ENCODE measurements at places on chromosomes 4 and X.

DNA sequence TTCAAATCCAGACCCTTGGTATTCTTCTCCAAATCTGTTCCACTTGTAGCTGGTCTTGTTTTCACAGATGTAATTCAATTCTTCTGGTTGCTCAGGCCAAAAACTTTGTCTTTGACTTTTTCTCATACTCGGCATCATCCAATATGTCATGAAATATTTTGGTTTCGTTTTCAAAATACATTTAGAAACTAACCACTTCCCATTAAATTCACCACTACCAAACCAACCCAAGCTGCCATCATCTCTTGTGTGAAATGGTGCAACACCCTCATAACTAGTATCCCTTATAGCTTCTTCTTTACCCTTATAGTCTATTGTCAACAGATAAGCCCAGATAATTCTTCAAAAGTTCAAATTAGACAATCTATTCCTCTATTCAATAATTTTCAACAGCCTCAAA, 192.1 kb downstream of the PRR32 start:
- no peak for DNase-seq

DNA sequence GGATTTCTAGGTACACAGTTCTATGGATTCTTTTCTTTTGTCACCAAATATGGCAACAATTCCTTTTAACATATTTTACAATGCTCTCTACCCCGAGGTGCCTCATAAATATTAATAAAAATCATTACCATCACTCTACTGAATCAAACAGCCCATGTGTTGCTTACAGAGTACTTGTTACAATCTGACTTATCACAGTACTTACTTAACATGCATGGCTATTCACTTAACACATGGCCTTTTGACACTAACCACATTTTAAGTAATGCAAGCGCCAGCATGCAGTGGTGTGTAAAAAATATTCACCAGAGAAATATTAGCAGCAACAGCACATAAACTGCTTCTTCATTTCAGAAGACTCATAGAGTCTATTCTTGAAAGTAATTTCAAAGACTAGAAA, 64.9 kb downstream of the BMP3 start:
- no peak for DNase-seq

GRCh38 chr4:108168160-108168670, 517 bp downstream of the LEF1 start:
- DNase-seq = no peak

- DNase-seq = no peak
Observed at GRCh38 chrX:20743046-20743445, 476.3 kb upstream of the RPS6KA3 start.

DNA sequence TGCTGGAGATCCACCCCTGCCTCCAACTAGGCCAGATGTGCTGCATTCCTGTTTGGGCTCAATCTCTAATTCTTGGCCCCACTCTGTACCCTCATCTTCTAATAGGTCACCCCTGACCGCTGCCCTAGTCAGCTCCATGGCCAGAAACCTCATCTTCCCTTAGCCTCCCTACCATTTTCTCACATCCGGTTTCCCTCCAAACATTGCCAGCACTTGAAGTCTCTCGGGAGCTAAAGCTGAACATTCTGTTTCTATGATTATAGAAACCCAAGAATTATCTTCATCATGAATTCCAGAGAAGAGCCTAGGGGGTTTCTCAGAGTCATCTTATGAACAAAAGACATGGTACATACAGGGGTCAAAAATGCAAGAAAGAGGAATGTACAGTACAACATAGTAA, 179.7 kb downstream of the AMELX start:
- DNase-seq = no peak

DNA sequence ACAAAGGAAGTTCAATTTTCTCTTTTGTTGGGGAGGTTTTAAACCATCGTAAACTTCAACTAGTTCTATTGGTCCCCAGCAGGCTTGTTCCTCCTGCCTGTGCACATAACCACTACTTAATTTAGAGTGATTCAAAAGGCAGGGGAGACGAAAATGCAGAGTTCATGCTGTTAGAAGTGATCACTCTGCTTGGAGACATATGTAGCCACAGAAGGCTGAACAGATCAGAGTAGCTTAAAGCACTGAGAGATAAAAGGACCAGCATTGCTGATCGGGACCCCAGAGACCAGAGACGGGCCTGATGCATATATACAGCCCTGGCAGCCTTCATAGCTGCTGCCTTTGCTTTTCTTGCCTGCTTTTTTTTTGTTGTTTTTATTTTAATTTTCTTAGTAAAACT, 662.0 kb upstream of the CPEB2 start:
- no peak for DNase-seq

- DNase-seq = no peak
Observed at GRCh38 chr4:102429553-102429952, 71.6 kb upstream of the NFKB1 start.

DNA sequence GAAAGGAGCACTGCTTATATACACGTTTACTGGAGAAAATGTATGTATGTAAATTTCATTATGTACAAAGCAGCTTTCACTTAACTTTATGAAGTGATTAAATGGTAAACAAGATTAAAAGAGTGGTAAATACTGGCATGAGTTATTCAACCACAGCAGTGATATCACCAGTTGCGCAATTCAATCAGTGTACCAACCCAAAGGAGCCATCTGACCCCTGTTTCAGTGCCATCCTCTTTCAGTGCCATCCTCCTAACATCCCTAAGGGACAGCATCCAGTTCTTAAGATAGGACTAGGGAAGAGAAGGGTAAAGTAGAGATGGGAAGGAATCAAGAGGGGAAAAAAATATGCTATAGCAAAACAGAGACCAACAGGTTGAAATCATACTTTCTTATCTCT, 16.2 kb downstream of the HPF1 start:
- DNase-seq = no peak

- peak; percentile 15 for DNase-seq
Observed at GRCh38 chr4:144575181-144575580, 70.8 kb upstream of the HHIP start.

- DNase-seq = no peak
Observed at GRCh38 chrX:38941675-38942074, 140.4 kb downstream of the MID1IP1 start.

DNA sequence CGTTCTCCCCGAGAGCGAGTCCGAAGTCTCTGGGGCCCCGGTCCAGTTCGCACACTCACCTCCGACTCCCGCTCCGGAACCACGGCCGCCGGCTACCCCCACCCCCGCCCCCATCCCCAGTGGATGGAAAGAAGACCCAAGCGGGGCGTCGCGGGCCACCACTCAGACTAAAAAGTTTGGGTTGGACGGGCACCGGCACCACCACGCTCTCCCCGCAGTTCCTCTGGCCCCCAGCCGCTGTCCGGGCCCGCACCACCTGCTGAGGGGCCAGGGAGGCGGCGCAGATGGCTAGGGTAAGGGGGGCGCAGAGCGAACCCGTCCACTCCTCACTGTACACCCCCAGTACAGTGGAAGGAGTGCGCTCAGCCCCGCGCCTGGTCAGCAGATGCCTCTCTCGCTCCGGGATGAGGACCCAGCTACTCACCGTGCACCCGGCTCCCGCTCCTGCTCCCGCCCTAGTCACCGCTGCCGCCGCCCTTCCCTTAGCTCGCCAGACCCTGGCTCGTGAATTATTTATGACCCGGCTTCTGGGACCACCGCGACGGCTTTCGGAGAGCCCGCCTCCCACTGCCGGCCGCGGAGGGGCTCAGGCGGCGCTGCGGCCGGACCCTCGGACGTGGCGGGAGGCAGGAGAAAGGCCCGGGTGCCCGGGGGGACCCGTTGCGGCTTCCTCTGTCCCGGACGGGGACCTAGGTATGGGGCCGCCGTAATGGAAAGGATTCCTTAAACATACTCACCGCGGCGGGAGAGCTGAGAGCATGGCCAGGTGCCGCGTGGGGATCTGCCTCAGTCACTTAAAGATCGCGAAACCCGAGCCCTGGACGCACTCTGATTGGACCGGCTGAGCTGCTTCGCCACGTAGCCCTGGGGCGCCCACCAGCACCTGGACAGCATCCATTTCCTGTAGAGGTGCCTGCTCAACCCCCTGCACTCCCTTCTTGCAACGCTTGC, at the start of gene PROM1:
Gene PROM1, minus strand, starts transcription at position 783 of the 951 bp plus-strand sequence. CDS start 8,117 bp downstream, outside the sequence.
- DNase-seq = peak; percentile 81

DNA sequence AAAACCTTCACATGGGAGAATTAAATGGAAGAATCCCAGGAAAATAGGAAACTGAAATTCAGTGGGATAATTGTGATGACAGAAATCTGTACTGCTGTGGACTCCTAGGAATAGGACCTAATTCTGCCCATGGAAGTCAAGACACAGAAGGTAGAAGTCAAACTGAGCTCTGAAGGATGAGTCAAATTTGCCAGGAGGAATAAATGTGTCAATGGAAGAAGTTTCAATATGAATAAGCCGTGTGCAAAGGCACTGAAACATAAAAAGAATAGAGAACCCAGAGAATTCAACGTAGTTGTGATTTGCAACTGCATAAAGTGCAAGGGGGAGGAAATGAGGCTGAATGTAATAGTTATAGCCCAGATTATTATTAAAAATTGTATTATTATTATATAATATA, 11.6 kb downstream of the ENAM start:
- DNase-seq = no peak
